ENCODE measurements at places on chromosomes 7 and 10. TPM values are rescaled to one million over a fixed set of nuclear protein-coding genes. Genes with fewer than 3 reads are reported as not detected.

Gene MACC1
- total RNA-seq: 0.18 TPM

- DNase-seq: no peak
These were observed 12.1 kb upstream of the TRPV6 start for GRCh38 chr7:142897691-142898090.

Gene ZNF467
- total RNA-seq: 0.27 TPM

Gene TEX36
- 2.1 TPM for total RNA-seq

- no peak for DNase-seq
These were observed 7.1 kb upstream of the FAM107B start for GRCh38 chr10:14781763-14782162.

DNA sequence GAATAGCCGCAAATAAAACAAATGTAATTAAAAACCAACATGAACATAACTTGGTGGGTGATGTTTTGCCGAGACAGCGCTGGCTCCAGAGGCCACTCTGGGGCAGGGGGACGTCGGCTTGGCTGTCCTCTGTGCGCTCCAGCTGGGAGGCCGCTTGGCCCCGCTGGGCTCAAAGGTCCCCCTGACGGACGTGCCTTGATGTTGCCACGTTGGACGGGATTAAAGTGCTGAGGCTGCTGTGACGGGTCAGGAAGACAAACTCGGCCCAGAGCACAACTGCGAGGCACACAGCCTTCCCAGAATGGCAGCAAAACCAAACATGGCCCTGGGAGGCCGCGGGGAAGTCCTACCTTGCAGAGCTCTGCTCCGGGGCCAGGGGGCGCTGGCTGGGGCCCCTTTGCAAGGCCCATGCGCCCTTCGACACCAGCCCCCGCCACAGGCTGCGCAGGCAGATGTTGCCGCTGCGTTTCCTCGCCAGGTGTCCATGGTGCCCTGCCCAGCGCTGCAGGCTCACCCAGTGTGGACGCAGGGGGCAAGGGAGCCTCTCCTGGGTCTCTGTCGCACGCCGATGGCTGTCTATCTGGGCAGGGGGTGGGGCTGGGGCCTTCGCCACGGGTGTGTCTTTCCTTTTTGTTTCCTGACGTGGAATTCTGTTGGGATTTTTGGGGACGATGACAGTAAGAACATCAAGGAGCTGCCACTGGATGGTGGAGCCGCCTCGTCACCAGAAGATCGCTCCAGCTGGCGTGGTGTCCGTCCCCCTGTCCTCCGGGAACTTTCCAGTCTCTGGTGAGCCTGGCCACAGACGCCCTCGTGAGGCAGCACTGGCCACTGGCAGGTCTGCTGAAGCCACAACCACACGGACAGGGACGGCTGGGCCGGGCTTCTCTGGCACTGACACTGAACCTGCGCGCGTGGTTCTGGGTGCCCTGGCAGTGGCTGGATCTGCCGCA lies 99.6 kb upstream of the DIP2C start:
- DNase-seq: peak; percentile 64

GRCh38 chr7:39338716-39339115 lies 227.5 kb upstream of the YAE1 start:
- DNase-seq: no peak
